ENCODE measurements at places on chromosomes 7 and 10.

- no peak for DNase-seq
These were observed 1.0 kb downstream of the CACNA2D1 start for GRCh38 chr7:82442492-82443035.

DNA sequence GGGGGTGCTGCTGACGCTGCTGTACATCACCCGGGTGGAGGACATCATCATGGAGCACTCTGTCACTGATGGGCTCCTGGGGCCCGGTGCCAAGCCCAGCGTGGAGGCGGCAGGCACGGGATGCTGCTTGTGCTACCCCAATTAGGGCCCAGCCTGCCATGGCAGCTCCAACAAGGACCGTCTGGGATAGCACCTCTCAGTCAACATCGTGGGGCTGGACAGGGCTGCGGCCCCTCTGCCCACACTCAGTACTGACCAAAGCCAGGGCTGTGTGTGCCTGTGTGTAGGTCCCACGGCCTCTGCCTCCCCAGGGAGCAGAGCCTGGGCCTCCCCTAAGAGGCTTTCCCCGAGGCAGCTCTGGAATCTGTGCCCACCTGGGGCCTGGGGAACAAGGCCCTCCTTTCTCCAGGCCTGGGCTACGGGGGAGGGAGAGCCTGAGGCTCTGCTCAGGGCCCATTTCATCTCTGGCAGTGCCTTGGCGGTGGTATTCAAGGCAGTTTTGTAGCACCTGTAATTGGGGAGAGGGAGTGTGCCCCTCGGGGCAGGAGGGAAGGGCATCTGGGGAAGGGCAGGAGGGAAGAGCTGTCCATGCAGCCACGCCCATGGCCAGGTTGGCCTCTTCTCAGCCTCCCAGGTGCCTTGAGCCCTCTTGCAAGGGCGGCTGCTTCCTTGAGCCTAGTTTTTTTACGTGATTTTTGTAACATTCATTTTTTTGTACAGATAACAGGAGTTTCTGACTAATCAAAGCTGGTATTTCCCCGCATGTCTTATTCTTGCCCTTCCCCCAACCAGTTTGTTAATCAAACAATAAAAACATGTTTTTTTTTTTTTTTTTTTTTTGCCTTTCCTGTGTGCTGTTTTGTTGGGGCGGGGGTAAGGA is 55.8 kb downstream of the TSPAN15 start:
- no peak for DNase-seq

GRCh38 chr7:30525429-30525828 is 20.8 kb upstream of the GGCT start:
- no peak for DNase-seq

GRCh38 chr10:128431083-128431482 is 304.9 kb upstream of the MKI67 start:
- DNase-seq: no peak

GRCh38 chr10:5089865-5090264 is 4.3 kb upstream of the AKR1C3 start:
- peak; percentile 75 for DNase-seq

DNA sequence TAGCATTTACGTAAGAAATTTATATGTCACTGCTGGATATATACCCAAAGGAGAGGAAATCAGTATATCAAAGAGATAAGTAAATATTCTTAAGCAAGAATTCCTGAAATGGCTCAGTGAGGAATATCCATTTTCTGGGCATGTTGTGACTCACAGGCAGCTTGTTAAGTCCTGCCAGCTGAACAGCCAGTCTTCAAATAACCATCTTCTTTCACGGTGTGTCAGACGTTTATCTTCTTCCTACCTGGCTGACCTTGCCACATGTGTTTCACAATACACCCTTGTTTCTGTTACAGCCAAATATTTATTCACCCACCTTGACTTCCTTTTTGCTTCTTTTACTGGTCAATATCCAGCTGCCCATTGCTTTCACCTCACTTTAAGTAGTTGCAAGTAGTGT is 648.1 kb downstream of the ANKRD7 start:
- DNase-seq: no peak

- no peak for DNase-seq
These were observed 415.8 kb upstream of the PODXL start for GRCh38 chr7:131972251-131972650.

GRCh38 chr7:130278860-130279259 is 12.2 kb downstream of the CPA2 start:
- no peak for DNase-seq

- DNase-seq: no peak
These were observed 33.3 kb upstream of the ARMS2 start for GRCh38 chr10:122421054-122421625.

DNA sequence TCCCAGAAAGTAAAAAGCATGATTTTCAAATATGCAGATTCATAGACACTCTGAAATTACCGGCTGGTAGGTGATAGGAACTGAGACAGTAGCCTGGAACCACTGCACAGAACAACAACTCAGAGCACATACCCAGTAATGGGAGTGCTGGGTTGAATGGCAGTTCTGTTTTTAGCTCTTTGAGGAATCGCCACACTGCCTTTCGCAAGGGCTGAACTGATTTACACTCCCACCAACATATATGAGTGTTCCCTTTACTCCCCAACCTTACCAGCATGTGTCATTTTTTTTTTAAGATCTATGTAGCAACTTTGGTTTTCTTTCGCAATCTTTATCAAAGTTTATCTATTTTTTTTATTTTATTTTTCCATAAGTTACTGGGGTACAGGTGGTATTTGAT is 358.8 kb downstream of the CALN1 start:
- no peak for DNase-seq

GRCh38 chr10:133124357-133125211 is 35.4 kb upstream of the KNDC1 start:
- no peak for DNase-seq

- DNase-seq: no peak
These were observed 398.0 kb downstream of the NXPH1 start for GRCh38 chr7:8831376-8831775.

DNA sequence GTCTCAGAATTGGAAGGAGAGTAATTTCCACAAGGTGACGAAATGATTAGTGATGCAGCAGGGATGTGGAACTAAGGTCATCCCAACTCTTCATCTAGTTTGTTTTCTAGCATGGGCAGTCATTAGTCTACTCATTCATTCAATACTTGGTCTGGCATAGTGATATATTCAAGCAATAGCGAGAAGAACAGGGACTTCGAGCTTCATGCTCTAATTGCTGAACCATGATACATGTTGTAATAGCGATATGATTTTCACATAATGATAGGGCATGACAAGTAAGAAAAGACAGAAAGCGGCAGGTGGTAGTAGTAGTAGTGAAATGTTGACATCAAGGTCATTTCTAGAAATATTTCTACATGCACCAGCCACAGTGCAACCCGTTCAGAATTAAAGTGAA is 652.1 kb downstream of the PHTF2 start:
- DNase-seq: no peak

DNA sequence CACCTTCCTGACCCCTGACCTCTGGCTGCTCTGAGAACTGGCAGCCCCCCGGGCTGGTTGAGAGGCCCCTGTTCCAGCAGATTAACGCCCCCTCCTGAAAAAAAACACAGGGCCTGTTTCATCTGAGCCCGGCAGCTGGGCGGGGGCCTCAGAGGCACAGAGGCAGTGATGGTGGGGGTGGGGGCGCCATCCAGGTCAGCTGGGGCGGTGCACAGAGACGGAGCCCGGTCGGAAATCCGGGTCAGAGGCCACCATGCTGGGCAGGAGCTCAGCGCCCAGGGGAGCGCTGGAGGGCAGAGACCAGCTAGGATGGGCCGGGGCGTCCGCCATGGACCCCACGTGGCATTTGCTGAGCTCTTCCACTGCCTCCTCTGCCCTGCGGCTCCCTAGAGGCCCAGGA is 68.0 kb downstream of the UNCX start:
- DNase-seq: no peak

DNA sequence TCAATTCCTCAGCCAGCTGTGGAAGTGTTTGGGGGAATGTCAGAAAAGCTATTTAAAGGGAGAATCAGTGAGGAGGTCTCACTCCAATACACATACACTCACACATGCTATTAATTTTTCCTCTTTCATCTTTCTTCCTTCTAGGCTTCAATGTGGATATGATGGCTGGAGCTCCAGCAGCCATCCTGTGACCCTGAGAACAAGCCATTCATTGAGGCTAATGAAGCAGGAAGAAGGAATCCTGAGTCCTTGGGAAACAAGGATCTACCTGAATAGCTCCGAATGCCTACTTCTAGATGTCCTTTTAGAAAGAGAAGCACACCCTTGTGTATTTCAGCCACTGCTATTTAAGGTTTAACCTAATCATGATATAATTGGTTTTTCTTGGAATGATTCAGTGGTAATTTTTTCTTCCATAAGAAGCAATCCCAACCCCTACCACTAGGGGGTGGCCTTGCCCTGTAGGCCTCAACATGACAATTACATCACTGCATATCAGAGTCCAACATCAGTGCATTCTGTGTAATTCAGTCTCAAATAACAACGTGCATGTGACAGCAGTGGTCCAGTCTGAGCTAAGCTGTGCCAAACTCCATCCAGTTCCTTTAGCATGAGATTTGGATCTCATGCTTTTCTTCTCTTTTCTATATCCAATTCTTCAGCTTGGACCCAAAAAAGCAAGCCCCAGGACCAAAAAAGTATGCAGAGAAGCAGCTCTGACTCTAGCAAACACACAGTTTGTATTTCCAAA is 85.3 kb upstream of the ANKRD1 start:
- DNase-seq: peak; percentile 19

- no peak for DNase-seq
These were observed 538.7 kb downstream of the DNAJB6 start for GRCh38 chr7:157875230-157876179.

DNA sequence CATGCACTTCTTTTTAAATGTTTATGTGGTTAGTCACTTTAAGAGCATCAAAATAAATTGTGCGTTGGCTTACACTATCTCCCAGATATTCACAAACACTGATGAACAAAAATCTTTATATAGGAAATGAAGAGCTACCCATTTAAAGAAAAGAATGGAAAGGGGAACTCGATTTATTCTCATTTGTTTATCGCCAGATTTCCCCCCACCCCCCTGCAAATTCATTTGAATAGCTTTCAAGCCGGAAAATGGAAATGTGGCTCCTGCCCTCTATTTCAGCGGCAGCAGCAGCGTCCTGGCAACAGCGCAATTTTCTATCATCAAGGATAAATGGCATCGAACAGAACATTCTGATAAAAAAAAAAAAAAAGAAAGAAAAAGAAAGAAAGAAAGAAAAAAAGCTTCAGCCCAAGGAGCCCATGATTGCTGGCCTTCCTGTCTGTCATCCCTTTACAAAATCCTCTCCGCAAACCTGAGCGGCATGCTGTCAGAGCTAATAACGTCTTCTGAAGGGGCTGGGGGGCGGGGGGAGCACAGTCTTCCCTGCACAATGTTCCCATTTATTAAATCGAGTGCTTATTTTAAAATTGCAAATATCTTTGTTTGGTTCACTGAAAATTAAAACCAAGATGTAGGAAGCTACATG is 13.7 kb upstream of the DLX6 start:
- no peak for DNase-seq

DNA sequence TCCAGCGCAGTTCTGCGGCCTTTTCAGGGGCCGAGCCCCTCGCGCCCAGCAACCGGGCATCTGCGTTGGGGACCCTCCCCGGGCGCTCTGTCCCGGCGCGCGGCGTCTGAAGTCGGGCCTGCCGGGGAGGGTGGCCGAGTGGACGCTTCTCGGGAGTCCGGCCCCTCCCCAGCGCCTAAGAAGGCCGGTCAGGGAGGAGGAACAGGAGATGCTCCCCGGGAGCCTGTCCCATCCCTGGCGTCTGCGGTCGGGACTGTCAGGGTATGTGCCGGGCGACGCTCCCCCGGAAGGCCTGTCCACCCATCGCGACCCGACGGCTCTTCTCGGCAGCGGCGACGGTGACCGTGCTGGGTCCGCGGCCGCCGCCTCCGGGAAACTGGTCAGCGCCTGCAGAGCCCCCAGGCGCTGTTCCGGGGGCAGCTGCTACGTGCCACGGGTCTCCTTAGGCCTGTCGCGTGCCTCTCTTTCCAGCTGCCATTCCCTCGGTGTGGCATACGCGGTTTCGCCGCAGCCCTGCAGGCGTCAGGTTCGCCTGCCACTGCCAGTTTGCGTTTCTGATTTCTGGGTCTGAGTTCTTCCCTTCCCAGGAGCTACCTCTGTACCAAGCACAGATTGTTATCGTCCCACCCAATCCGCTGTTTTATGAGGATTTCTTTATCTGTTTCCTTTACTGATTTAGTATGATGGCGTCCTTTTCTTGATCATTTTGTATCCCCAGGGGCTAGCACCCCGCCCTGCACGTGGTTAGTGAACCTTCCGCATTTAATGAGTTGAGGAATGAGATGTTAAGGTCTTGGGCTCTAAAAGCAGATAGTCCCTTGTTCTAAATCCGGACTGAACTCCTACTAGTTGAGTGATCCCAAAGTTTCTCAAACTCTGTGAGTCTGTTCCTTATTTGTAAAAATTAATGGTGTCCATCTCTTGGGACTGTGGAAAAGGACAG is 782 bp downstream of the IFIT5 start:
- DNase-seq: no peak

DNA sequence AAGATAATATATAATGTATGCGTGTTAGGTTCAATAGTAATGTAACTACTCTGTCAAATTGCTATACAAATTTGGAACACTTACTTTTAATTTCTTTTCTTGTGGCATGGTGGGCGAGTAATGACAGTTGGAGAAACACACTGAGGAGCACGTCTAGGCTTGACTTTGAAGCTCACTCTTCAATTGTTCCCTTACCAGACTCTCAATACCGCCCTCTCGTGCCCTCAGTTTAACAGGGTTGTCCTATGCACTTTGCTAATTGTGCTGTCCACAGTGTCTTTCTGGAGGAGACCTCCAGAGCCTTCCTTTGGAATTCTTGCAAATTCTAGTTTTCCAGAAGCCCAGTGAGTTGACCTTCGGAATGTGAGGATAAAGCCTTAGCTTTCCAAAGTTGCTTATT is 107.2 kb upstream of the RELN start:
- DNase-seq: no peak

DNA sequence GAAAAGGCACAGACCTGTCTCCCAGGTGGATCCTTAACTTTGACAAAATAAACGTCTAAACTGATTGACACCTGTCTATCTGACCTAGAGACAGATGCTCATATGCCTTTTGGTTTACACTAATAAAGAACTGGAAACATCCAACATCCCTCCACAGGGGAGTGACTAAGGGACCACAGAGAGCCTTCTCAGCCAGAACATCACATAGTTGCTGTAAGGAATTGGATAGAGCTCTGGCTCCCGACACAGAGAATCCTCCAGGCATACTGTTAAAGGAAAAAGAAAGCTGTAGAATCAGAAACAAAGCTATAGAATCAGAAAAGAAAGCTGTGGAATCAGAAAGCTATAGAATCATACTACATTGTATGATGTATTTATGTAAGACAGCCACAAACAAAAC is 258.8 kb downstream of the STK31 start:
- no peak for DNase-seq

GRCh38 chr10:11177926-11178471 is 160.3 kb downstream of the CELF2 start:
- DNase-seq: no peak
